ENCODE measurements at places on chromosomes 5 and 9.

GRCh38 chr9:96075757-96076156, 200.3 kb downstream of the ERCC6L2 start:
- DNase-seq = no peak

DNA sequence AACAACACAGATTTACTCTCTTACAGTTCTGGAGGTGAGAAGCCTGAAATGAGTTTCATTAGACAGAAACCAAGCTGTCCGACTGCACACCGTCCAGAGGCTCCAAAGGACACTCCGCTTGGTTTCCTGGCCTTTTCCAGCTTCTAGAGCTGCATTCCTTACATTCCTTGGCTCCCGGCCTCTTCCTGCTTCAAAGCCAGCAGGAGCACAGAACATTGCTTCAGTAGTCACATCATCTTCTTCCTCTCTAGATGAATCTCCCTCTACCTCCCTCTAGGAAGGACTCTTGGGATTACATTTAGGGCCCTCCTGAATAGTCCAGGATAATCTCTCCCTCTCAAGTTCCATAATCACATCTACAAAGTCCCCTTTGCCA, 213.3 kb downstream of the CDK5RAP2 start:
- DNase-seq = peak; percentile 91

GRCh38 chr5:15598294-15598902, 98.4 kb downstream of the FBXL7 start:
- no peak for DNase-seq

- peak; percentile 88 for DNase-seq
Observed at GRCh38 chr9:108534741-108535140, 321.0 kb downstream of the ACTL7B start.

- peak; percentile 51 for DNase-seq
Observed at GRCh38 chr5:138869763-138870500, 5.2 kb downstream of the LRRTM2 start.

GRCh38 chr5:128213340-128213739, 129.8 kb downstream of the SLC12A2 start:
- DNase-seq = peak; percentile 77

- DNase-seq = no peak
Observed at GRCh38 chr9:120898396-120898795, 21.4 kb upstream of the PHF19 start.

DNA sequence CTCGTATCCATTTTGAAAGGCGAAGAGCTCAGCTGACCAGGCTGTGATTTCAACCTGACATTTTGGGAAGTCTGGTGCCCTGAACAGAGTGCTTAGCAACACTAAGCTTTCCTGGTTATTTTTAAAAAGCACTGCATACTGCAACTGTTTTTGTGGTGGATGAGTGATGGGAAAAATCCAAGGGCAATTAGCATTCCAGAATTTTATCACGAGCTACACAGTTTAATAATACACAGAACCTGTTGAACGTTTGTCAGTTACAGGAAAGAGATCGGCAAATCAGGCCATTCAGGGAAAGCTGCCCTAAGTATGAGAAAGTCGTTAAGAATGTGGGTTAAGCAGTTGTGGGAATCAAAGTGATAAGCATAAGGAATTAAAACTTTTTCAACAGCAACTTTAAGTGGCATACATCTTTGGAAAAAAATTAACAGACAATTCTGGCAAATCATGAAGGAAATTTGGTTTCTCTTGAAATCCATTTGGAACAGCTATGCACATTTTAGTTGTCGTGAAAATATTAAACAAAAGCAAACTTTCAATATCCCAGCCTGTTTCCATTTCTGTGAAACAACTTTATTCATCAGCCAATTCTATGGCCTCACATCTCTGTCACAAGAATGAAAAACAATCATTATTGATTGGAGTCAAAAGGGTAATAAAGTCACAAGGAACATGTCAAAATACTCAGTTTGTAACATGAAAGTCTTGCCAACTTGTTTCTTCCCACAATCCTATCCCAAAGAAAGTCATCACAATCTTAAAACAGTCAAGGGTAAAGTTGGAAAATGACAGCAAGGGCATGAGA, 25.7 kb downstream of the PUM3 start:
- DNase-seq = peak; percentile 84

- no peak for DNase-seq
Observed at GRCh38 chr5:87867281-87867680, 401.4 kb downstream of the TMEM161B start.

- no peak for DNase-seq
Observed at GRCh38 chr5:172674155-172674554, 33.1 kb downstream of the NEURL1B start.

Data from IMR-90 (cell line).